ENCODE measurements at places on chromosomes 1 and 21.

DNA sequence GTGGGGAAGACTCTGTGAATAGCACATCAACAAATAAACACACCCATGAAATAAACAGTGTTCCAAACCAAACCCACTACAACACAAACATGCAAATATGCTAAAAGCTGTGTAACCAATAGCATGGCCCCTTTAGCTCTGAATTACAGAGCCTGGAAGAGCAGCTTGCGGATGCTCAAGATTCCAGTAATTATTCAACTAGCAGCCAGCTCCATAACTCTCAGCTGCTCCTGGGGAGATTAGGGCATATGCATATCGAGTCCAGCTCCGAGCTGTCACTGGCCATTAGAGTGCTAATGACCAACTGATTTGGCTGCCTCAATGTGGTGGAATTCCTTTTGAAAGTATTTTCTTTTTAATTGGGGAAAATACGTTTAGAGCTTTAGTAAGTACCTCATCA, 207.1 kb downstream of the HHAT start:
- no peak overlapping the region for H3K27ac ChIP-seq
- no peaks in the 10 kb centered on the region for H3K4me1 ChIP-seq
- no peak for DNase-seq
- H3K27me3 ChIP-seq, result no peaks in the 10 kb centered on the region
- H3K36me3 ChIP-seq, result no peaks in the 10 kb centered on the region

- H3K36me3 ChIP-seq, result no peaks in the 10 kb centered on the region
- H3K4me3 ChIP-seq, result no peak overlapping the region
- no peak overlapping the region for H3K27ac ChIP-seq
- DNase-seq, result no peak
- H3K4me1 ChIP-seq, result peaks cover 3% of the 10 kb centered on the region
These were observed 362.4 kb downstream of the HHAT start for GRCh38 chr1:210691039-210691610.

GRCh38 chr1:116954440-116954839, 44.7 kb downstream of the PTGFRN start:
- H3K27me3 ChIP-seq, result no peaks in the 10 kb centered on the region
- H3K4me1 ChIP-seq, result no peaks in the 10 kb centered on the region
- no peaks in the 10 kb centered on the region for H3K36me3 ChIP-seq
- no peak overlapping the region for H3K4me3 ChIP-seq
- H3K27ac ChIP-seq, result no peak overlapping the region

GRCh38 chr1:9909234-9910046, 629 bp downstream of the CTNNBIP1 start:
- H3K4me3 ChIP-seq, result peak overlapping the region; percentile 92
- peak overlapping the region; percentile 51 for H3K27ac ChIP-seq

- H3K36me3 ChIP-seq, result no peaks in the 10 kb centered on the region
- no peaks in the 10 kb centered on the region for H3K27me3 ChIP-seq
- no peak overlapping the region for H3K4me3 ChIP-seq
- peaks cover 16% of the 10 kb centered on the region for H3K4me1 ChIP-seq
- DNase-seq, result peak; percentile 84
These were observed 162.7 kb upstream of the COL6A1 start for GRCh38 chr21:45818904-45819285.

DNA sequence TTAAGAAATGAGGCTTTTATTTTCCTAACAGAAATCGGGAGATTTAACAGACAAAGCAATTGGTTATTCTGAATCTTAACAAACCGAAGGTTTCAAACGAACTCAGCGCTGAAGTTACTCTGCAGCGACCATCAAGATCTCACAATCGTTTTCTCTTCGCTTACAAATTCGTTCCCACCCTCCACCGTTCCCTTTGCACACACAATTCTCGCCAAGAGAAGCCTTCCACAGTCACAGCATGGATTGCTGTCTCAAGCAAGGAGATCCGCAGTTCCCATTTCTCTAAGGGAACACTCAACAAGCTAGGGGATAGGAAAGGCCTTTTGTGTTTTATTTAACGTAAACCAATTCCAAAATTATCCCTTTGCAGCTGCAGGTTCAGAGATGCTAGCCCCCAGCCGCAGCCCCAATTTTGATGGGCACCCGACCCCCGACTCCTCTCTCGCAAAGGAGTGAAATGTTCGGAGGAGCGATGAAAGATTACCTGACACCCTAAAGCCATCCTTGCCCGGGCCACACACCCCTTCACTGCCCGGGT, 755 bp downstream of the FBXO42 start:
- peak overlapping the region; percentile 90 for H3K27ac ChIP-seq
- DNase-seq, result peak; percentile 34
- no peaks in the 10 kb centered on the region for H3K36me3 ChIP-seq
- H3K27me3 ChIP-seq, result no peaks in the 10 kb centered on the region
- peak overlapping the region; percentile 77 for H3K4me3 ChIP-seq
